Activated naive CD4-positive, alpha-beta T cell treated with anti-CD3 and anti-CD28 coated beads, Interleukin-2, amount 10 ng/mL, durations not matched to agents 7 days and 5 days (primary cell): ENCODE measurements at places on chromosomes 7 and 10.

DNA sequence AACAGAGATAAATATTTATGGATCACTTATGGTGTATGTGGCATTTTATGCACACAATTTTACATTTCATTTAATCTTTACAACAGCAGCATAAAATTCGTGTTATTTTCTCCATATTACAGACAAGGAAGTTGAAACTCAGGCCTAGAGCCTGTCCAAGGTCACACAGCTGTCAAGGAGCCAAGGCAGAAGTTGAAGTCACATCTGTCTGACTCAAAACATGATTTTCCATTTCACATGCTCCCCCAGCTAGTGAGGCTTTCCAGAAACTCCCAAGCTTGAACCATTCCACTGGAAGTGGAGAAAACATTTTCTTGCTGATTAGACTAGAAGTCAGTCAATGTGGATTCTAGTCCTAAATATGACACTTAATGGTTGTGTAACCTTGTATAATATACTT is 110.5 kb downstream of the HECTD2 start:
- H3K4me1 ChIP-seq, result no peaks in the 10 kb centered on the region
- H3K36me3 ChIP-seq, result no peaks in the 10 kb centered on the region

DNA sequence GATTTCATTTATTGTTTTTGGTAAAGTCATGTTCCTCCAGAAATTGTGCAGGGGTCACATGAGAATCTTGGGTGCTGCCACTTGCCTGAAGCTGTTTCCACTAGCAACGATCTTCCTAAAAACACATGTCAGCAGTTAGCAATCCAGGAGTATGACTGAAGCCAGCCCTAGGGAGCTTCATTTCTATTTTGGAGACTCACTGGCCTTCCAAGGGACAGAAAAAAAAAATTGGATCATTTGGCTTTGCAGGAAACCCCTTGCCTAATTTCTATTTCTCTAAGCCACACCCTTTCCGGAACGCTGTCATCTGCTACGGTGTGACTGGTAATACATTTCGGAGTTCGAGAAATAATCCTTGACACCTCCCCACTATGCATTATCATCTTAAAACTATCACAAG is 204.7 kb downstream of the TAX1BP1 start:
- no peaks in the 10 kb centered on the region for H3K4me1 ChIP-seq
- H3K27me3 ChIP-seq, result peaks cover 4% of the 10 kb centered on the region
- H3K36me3 ChIP-seq, result no peaks in the 10 kb centered on the region
- H3K27ac ChIP-seq, result no peak overlapping the region

GRCh38 chr7:84612981-84613681 is 418.5 kb upstream of the SEMA3A start:
- no peaks in the 10 kb centered on the region for H3K36me3 ChIP-seq
- no peak overlapping the region for H3K27ac ChIP-seq
- no peaks in the 10 kb centered on the region for H3K27me3 ChIP-seq
- no peak for DNase-seq
- H3K4me3 ChIP-seq, result no peak overlapping the region

GRCh38 chr7:12133865-12134264 is 77.2 kb upstream of the TMEM106B start:
- peaks cover 11% of the 10 kb centered on the region for H3K4me1 ChIP-seq
- no peak overlapping the region for H3K4me3 ChIP-seq
- no peak overlapping the region for H3K27ac ChIP-seq
- DNase-seq, result no peak
- H3K36me3 ChIP-seq, result peaks cover 1% of the 10 kb centered on the region
- H3K27me3 ChIP-seq, result no peaks in the 10 kb centered on the region

GRCh38 chr7:16084370-16084769 is 337.0 kb downstream of the CRPPA start:
- no peaks in the 10 kb centered on the region for H3K4me1 ChIP-seq
- DNase-seq, result no peak
- no peaks in the 10 kb centered on the region for H3K27me3 ChIP-seq
- H3K27ac ChIP-seq, result no peak overlapping the region

GRCh38 chr10:121659236-121659635 is 61.0 kb upstream of the FGFR2 start:
- H3K27me3 ChIP-seq, result no peaks in the 10 kb centered on the region
- H3K27ac ChIP-seq, result no peak overlapping the region
- no peak for DNase-seq
- no peaks in the 10 kb centered on the region for H3K36me3 ChIP-seq
- no peaks in the 10 kb centered on the region for H3K4me1 ChIP-seq
- no peak overlapping the region for H3K4me3 ChIP-seq

DNA sequence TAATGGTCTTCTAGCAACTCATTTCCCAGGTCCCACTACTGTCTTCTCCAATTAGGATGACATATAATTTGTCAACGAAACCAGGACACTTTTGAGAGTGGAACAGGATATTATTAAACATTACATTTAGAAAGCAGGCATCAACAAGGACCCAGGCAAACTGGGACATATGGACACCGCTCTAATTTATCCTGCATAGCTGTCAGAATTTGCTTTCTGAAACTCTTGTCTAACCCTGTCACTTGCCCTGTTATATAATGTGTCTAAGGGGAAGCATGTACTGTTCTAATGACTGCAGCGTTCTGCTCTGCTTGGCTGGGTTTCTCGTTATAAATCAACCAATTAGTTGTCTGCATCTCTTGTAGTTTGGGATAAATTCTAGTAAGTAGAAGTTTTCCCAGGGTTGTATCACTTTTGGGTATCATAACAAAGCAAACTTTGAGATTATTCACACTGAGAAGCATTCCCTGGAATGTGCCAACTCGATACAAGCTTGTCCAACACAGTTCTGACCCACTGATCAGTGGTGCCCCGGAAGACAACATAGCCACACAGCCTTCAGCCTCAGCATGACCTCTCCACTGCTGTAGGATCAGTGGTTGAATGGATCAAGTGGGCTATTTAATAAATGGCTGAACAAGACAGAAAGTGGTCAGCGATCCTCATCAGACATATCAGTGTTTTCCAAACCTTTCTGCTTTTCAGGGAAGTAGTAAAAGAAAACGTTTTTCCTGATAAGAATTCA is 228.1 kb downstream of the KIF20B start:
- DNase-seq, result no peak
- H3K4me1 ChIP-seq, result no peaks in the 10 kb centered on the region
- H3K27me3 ChIP-seq, result no peaks in the 10 kb centered on the region
- H3K27ac ChIP-seq, result no peak overlapping the region
- no peak overlapping the region for H3K4me3 ChIP-seq
- H3K36me3 ChIP-seq, result no peaks in the 10 kb centered on the region

DNA sequence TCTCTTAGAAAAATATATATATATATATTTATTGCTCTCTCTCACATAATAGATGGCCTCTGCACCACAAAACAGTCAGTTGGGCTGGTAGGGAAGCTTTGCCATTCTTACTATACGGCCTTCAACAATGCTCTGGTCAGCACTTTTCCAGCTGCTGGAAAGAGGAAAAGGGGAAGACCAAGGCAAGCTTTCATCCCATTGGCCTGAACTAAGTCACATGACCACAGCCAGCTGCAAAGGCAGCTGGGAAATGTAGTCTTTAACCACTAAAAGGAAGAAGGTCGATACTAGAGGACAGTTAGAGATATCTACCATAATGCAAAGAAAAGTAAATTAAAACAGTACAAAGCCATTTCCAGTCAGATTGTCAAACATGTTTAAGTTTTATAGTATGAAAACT is 58.4 kb upstream of the MACROH2A2 start:
- no peaks in the 10 kb centered on the region for H3K36me3 ChIP-seq
- peaks cover 16% of the 10 kb centered on the region for H3K27me3 ChIP-seq
- no peak overlapping the region for H3K4me3 ChIP-seq
- H3K4me1 ChIP-seq, result no peaks in the 10 kb centered on the region
- DNase-seq, result no peak
- H3K27ac ChIP-seq, result no peak overlapping the region

DNA sequence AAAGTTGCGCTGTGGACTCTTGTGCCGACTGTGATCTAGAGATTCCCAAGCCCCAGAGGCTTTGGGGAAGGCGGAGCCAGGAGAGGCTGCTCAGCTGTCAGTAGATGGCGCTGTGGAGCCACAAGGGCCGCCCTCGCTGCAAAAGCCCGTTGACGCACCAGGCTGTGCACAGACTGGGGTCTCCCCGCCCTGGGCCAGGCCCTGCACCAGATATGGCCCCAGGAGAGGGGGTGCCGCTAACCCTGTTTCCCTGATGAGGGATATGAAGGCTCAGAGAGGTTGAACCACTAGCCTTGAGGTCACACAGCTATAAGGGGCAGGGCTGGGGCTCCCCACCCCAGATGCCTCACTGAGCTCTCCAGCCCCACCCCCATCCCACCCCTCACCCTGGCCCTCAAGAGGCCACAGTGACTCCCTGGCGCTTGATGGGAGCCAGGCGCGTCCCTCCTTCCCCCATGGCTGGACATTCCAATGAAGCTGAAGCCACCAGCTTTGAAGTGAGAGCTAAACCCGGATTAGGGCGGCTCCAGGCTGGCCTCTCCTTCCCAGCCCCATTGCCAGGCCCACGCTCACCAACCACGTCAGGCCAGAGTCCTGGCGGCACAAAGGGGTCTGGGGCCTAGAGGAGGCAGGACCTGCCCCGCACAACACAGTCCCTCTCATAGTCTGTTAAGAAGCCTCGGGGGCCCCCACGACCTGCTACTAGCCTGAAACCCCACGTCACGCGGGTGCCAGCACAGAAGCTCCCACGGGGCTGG is 26.4 kb downstream of the MYL10 start:
- H3K27ac ChIP-seq, result no peak overlapping the region
- H3K4me3 ChIP-seq, result no peak overlapping the region
- H3K36me3 ChIP-seq, result no peaks in the 10 kb centered on the region

DNA sequence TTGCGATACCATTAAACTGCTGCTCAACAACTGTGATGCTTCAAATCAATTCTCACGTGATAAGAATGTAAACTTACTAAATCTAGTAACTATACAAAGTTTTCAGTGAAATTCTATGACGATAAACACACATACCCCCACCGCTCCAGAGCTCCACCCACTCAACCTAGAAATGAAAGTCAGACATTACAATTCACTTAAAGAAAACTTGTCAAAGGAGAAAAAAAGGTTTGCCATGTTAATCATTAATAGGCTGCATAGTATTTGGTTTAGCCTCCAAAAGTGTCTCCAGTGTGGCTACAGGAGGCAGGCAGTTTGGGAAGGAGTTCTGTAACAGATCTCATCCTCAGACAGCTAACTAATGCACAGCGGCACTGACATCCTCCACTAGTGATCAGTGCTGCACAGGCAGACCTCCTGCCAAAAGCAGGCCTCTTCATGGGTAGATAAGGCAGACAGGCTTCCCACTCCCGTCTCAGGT is 3.1 kb downstream of the HERPUD2 start:
- H3K36me3 ChIP-seq, result peaks cover 47% of the 10 kb centered on the region
- H3K4me3 ChIP-seq, result peak overlapping the region; percentile 99
- H3K4me1 ChIP-seq, result peaks cover 80% of the 10 kb centered on the region
- H3K27me3 ChIP-seq, result no peaks in the 10 kb centered on the region

GRCh38 chr7:149027055-149027454 is 1.2 kb downstream of the PDIA4 start:
- H3K4me1 ChIP-seq, result peaks cover 52% of the 10 kb centered on the region
- no peak for DNase-seq
- H3K36me3 ChIP-seq, result peaks cover 26% of the 10 kb centered on the region
- peak overlapping the region; percentile 95 for H3K27ac ChIP-seq

DNA sequence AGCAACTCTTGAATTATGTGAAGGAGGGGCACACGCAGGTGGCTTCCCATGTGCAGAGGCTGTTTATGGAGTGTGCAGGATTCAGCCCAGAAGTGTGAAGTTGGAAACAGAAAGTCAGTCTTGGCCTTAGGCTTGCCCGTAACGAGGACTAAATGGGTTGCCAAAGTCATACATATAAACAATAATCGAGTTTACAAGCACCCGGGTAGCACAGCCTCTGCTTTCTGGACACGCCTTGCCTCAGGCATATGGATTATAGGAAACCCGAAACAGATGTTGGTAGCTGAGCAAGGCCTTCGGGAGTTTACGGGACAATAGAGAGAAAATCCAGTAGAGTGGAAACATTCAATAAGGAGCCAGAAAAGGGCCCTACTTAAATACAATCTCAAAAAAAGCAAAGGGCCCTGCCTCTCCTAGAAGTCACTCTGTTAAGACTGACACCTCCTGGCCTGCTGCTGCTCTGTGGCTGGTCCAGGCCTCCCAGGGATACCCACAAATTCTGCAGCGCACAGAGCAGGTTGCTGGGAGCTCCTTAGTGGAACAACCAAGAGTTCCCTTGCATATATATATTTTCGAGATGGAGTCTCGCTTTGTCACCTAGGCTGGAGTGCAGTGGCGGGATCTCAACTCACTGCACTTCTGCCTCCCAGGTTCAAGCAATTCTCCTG is 48.5 kb downstream of the SMKR1 start:
- no peaks in the 10 kb centered on the region for H3K36me3 ChIP-seq
- H3K27me3 ChIP-seq, result peaks cover 31% of the 10 kb centered on the region
- no peak overlapping the region for H3K4me3 ChIP-seq

GRCh38 chr10:91930939-91931338 is 7.4 kb downstream of the BTAF1 start:
- DNase-seq, result no peak
- H3K4me1 ChIP-seq, result peaks cover 31% of the 10 kb centered on the region
- H3K36me3 ChIP-seq, result peaks cover 23% of the 10 kb centered on the region
- H3K27me3 ChIP-seq, result no peaks in the 10 kb centered on the region
- no peak overlapping the region for H3K4me3 ChIP-seq

GRCh38 chr10:79482741-79483140 is 29.6 kb upstream of the EIF5AL1 start:
- no peak for DNase-seq
- H3K4me3 ChIP-seq, result no peak overlapping the region
- no peak overlapping the region for H3K27ac ChIP-seq
- H3K36me3 ChIP-seq, result no peaks in the 10 kb centered on the region

DNA sequence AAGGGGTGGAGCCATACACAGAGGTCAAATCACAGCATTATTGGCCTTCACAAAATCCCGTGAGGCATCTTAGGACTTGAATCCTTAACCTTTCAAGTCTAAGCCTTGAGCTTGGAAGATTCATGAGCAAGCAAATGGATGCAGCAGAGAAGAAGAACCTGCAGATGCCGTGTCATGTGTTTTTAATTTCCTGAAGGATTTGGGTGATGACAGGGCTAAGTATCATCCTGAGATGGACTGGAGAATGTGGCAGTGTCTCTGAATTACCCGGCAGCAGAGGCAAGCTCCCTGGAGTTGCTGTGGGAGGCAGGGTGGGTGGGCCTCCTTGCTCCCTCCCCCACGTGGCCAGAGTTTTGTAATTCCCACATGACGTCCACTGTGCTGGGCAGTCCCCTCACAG is 50.8 kb downstream of the GCC1 start:
- H3K27ac ChIP-seq, result no peak overlapping the region
- peaks cover 28% of the 10 kb centered on the region for H3K27me3 ChIP-seq
- peaks cover 6% of the 10 kb centered on the region for H3K4me1 ChIP-seq
- H3K36me3 ChIP-seq, result no peaks in the 10 kb centered on the region
- no peak overlapping the region for H3K4me3 ChIP-seq

DNA sequence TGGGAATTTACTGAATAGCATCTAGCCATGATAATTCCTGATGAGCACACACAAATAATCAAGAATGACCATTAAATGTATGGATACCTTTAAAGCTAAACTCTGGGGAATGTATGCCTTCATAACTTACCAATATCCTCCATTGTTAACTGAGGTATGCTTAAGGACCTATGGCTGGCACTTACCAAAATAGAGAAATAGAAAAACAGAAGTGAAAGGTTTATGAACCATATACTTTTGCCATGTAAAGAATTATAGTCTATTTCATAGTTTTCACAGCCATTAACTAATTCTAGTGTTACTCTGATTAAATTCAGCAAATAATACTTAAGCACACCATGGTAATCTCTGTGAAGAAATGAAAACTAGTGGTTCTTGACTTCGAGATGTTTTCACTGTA is 1360.6 kb upstream of the LRRTM3 start:
- H3K27ac ChIP-seq, result no peak overlapping the region
- H3K4me1 ChIP-seq, result no peaks in the 10 kb centered on the region
- no peaks in the 10 kb centered on the region for H3K27me3 ChIP-seq
- DNase-seq, result no peak
